ENCODE measurements at places on chromosomes 6 and 20.

- no peak for DNase-seq
Measured at GRCh38 chr6:98787435-98787834, 46.9 kb upstream of the POU3F2 start.

DNA sequence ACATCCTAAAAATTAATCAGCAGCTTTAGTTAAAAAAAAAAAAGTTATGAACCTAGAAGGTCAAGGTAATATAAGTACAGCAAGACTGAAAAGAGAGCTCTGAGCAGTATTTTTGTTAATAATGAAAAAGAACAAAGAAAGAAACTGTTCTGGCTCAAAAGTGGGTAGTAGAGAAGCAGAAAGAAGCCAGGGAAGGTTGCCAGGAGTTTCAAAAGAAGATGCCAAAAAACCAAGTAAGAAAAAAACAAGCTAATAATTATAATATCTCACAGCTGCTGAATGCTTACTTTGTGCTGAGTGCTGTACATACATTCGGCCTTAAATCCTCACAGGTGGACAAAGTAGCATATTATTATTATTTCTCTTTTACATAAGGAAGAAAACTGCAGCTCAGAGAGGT, 31.9 kb downstream of the NRSN1 start:
- no peak for DNase-seq

- no peak for DNase-seq
Measured at GRCh38 chr20:56223352-56223751, 25.2 kb upstream of the MC3R start.

GRCh38 chr6:1322696-1323219, 10.9 kb downstream of the FOXQ1 start:
- DNase-seq: peak; percentile 62

DNA sequence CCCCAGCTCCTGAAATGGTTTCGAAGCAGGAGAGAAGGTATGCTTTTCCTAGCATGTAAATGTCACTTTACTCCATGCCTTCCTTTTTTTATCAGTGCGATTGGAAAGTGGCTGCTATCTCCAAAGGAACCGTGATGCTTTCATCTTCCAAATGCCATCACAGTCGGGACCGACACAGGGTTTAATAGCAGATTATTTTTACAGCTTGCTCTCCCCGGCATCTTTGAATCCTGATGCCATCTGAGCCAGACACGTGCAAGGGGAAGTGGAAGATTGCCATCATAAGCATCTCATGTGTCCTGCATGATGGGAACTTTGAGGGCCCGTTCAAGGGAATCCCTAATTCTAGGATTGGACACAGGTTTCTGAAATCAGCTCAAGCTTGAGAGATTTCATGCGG, 253.4 kb upstream of the KCNG1 start:
- no peak for DNase-seq
